ENCODE measurements at places on chromosomes 2 and 18.

DNA sequence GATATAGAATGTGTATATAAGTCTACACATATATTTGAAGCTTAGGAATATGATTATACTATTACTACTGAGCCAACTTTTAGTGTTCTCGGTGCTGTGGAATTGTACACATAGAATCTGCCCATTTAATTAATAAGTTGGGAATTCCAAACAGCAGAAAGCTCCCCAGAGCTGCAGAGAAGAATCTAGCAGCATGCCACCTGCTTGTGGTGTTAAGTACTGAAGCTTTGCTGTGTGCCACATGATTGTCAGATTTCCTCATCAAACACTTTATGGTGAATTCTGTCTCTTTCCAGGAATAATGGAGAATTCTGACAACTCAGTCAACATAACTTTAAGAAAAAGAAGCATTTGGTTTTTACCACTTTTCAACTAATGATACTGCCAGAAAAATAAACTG is 117.8 kb downstream of the WDSUB1 start:
- no peak for DNase-seq

DNA sequence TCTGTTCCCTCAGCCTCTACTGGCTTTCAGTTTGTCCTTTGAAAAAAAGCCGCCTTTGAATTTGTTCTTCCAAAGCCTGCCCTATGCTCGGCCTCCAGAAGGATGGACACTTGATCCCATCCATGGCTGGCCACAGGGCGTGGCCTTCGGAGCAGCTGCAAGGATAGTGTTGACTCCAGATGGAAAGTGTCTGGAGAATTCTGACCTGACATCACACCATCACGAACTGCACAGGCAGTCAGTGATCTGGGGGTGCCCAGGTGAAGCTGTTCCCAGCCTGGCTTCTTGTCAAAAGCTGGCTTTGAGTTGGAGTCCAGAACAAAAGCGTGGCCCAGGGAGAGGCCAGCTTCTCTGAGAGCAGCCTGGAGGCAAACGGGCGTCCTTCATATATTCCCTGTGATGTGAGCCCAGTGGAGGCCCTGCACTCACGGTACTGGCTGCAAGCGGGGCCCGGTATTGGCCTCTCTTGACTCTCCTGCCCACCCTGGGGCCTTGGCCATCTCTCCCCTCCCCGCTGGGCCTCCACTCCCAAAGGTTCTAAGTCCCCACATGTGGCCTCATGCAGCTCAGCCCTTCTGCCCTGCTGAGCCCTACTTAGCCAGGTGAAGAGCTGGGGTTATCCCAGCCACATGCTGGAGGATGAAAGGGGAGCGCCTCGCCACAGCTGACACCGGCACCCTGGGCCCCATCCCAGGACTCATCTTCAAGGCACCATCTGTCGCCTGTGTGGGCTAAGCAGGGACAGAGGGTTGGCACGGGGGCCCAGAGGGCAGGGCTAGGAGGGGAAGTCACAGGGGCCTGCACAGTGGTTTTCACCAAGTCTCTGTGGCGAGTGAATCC is 20.4 kb upstream of the ATOH8 start:
- DNase-seq: no peak

DNA sequence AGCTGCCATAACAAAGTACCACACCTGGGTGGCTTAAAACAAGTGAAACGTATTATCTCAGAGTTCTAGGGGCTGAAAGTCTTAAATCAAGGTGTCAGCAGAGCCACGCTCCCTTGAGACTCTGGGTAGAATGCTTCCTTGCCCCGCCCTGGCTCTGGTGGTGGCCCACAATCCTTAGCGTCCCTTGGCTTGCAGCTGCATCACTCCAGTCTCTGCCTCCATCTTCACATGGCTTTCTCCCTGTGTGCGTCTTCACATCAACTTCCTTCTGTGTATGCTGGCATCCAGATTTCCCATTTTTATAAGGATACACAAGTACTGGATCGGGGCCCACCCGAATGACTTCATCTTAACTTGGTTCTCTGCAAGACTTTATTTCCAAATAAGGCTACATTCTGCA is 62.5 kb downstream of the MRO start:
- no peak for DNase-seq

DNA sequence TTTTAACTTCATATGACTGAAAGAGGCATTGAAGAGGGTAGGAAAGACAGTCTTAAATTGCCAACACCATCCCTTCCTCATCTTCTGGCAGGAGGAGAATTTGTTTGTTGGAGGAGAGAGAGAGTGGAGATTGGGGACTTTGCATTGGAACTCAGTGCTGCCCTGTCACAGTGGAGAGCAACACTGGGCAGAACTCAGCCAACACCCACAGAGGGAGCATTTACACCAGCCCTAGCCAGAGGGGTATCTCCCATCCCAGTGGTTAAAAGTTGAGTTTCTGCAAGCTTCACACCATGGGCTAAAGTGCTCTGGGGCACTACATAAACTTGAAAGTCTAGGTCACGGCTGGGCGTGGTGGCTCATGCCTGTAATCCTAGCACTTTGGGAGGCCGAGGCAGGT is 174.1 kb downstream of the ANKRD30B start:
- no peak for DNase-seq

DNA sequence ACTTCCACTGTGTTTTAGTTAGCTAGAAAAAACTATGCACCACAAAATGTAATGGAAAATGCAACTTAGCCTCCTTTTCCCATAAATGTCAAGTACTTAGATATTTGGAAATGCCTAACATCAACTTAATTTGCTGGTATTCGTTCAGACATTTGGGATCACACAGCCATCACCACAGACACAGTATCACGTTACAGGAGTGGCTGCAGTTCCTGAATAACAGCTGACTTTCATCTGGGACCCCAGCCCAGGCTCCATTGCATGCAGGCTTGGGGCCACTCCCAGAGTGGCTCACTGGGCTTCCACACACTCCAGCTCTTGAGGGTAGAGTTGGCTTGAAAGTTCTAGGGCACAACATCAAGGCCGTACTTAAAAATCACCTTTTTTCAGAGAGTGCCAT is 9.3 kb downstream of the TMEM182 start:
- no peak for DNase-seq

- DNase-seq: no peak
Measured at GRCh38 chr2:222521099-222521498, 96.8 kb downstream of the SGPP2 start.

DNA sequence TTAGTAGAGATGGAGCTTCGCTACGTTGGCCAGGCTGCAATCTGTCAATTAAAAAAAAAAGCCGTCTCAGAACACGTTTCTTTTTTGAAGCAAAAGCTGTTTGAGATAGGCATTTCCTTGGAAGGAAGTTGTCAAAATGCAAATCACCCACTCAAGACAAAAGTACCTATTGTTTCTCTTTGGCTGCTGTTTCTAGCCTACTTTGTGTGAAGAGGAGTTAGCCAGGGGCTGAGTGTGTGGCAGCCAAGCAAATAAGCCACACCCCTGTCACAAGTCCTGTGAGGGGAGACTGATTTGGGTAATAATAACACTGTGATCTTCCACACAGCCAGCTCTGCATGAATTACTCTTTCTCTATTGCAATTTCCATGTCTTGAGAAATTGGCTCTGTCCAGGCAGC is 47.4 kb upstream of the CDCA7 start:
- no peak for DNase-seq

GRCh38 chr2:128528133-128528532 is 209.5 kb upstream of the HS6ST1 start:
- DNase-seq: no peak

GRCh38 chr2:241412144-241412543 is 56.1 kb downstream of the FARP2 start:
- no peak for DNase-seq

DNA sequence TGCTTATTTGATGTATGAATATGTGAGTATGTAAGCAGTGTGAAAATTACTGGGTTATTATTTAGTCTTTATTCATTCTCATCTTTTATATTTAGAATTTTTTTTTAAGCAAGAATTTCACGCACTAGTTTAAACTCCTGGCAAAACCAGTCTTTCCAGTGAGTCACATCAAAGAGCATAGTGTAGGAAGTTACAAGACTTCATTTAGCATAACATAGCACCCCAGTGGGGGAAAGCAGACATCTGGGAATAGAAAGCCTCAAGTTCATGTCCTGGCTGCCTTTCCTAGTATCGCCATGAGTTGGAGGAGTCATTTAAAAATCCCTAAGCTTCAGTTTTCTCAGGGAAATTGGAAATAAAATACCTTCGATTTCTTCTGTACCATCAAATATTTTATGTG is 408.3 kb downstream of the NUP35 start:
- no peak for DNase-seq

GRCh38 chr2:113183264-113183663 is 9.5 kb downstream of the PSD4 start:
- no peak for DNase-seq

- DNase-seq: no peak
Measured at GRCh38 chr2:14615760-14616159, 16.8 kb upstream of the LRATD1 start.

- DNase-seq: no peak
Measured at GRCh38 chr18:5678779-5679406, 135.1 kb upstream of the EPB41L3 start.

- no peak for DNase-seq
Measured at GRCh38 chr2:152924722-152925121, 206.3 kb downstream of the ARL6IP6 start.

DNA sequence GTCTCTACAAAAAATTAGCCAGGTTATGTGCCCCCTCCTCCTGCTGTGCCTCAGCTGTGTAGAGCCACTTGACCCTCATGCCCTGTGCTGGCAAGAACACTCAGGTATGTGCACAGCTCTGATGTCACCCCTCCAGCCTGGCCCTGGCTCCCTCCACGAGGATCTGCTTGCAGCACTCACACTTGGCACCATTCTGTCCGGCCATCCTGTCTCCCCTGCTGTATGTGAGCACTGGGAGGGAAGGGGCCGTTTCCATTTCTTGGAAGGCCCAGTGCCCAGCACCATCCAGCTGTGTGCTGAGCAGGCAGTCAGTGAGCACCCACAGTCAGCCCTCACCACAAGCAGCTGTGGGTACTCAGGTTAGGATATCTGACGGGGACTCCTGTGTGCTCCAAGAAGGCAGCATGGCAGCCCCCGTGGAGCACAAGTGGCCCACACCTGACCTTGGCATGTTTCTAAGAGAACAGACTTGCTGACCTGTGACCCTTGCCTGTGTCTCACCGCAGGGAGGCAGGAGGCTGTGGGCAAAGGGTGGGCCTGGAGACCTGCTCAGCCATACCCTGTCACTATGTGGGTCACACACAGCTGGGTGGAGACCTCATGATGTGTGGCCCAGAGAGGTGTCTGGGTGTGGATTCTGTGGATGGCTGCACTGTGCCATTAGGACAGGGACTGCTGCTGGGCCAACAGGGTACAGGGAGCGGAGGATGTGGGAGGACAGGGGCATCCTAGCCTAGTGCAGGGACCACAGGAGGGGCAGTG is 31.5 kb downstream of the USP34 start:
- DNase-seq: no peak

DNA sequence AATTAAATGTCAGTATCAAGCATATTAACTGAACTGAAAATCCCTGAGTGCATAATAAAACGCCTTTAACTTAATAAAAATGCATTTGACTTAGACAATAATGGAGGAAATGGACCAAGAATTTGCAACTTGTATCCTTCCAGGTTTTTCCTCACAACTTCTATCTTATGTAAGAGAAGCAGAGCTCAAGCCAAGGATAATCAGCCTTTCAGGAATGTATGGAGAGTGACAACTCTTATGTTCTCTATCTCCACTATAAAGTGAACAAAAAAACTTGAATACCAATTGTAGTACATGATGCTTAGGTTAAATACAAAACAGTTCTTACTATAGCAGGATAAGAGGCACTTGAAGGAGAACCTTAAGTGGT is 64.8 kb upstream of the CYP26B1 start:
- no peak for DNase-seq

GRCh38 chr18:75927791-75928190 is 500.3 kb upstream of the SMIM21 start:
- no peak for DNase-seq

GRCh38 chr18:10926621-10927161 is 222.7 kb downstream of the PIEZO2 start:
- DNase-seq: no peak

DNA sequence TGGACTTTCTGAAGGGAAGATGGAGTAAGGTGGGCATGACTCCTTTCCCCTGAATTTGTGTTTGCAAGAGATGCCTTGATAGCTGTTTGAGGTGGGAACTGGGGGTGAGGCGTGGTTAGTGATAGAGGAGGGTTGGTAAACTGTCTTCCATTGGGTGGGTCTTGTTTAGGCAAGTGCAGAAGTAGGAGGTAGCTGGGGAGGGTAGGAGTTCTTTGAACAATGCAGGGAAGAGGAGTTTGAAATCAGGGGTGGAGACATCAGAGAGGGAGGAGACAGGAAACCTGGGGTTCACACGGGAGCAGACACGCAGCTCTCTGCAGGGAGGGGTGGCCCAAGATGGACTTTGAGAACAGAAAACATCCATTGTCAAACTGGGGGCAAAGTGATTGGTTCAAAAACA is 267.1 kb downstream of the TSN start:
- no peak for DNase-seq

DNA sequence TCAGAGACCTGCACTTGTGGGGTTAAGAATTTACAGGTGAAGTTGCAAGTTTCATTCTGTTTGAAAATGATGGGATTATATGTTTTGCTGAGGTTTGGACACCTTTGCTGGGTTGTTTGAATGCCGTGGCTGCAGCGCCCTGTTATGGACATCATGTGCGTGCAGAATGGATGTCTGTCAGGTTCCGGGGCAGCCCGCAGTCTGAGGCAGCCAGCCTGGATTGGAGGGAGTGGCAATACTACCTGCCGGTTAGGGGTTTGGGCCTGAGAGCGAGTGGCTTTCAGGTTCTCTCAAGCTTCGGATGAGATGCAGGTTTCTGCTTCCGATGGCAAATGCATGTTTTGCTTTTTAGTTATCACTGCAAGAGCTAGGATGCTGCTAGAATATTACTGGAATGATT is 1.1 kb downstream of the CASP8 start:
- no peak for DNase-seq

DNA sequence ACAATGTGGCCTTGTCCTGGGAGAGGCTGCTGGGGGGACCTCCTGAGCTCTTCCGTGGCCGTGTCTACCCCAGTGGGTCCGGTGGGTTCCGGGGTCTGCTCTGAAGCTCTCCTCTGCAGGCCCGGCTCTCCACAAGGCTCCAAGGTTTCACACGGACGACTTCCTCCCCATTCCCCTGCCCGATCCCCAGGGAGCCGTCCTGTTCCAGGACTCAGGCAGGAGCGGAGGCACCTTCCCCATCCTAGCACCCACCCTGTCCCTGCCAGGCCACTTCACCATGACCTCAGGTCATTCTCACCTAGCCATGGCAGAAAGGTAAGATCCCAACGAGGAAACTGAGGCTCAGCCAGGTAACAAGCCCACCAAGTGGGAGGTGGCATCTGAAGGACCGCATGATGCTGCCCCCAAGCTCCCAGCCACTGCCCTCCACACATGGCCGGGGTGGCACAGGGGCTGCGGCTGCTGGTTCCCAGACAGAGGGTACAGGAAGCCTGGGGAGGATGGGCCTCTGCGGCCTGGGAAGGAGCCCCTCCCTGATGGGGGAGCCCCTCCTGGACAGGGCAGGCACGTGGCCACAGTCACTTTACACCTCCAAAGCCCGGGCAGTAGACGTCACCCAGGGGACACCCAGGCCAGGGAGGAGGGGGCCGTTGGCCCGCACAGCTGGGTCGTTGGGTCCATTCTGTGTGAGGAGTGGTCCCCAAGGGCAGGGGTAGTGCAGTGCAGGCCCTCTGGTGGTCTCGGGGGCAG is 274.0 kb downstream of the NDUFA10 start:
- no peak for DNase-seq

GRCh38 chr2:233811732-233812131 is 33.6 kb downstream of the MROH2A start:
- no peak for DNase-seq

GRCh38 chr2:111034146-111034545 is 86.6 kb upstream of the BCL2L11 start:
- DNase-seq: no peak

GRCh38 chr2:64919261-64919660 is 69.9 kb upstream of the SLC1A4 start:
- DNase-seq: no peak

- no peak for DNase-seq
Measured at GRCh38 chr2:47917276-47917961, 11.1 kb upstream of the FBXO11 start.

Data from stimulated activated CD4-positive, alpha-beta T cell treated with anti-CD3 and anti-CD28 coated beads, Interleukin-1b, Interleukin-23, amount 100 ng/mL, for 24 hours (primary cell).